Activated T-cell treated with anti-CD3 and anti-CD28 coated beads for 48 hours (primary cell): ENCODE measurements at places on chromosomes 1 and 21.
A peak's percentile ranks its signal among the peaks of the same experiment; 100 is the strongest.

DNA sequence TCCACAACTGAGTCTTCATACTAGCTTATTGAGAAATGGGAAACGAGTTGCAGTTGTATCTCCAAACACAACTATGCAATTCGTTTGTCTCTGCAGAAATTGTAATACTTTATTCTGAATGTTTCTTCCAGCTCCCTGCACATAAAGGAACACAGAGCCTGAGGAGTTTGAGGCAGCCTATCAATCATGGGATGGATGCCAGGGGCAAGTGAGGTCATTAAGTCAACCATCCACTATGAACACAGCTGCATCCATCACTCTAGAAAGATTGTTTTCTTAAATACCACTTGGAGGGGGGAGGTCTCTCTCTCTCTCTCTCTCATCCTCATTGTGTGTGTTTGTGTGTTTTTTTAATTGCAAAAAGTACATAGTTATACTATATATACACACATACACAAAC, 2.9 kb upstream of the PSMB2 start:
- no peak for DNase-seq

- peak; percentile 85 for DNase-seq
Measured at GRCh38 chr1:155856975-155857930, at the start of gene GON4L. TSS of gene GON4L (minus strand) at chr1:155857214. CDS start at chr1:155853780, 3,434 bp downstream.

- DNase-seq = no peak
Measured at GRCh38 chr1:170240409-170240808, 94.7 kb downstream of the NTMT2 start.

GRCh38 chr1:27005648-27006496, 6.8 kb downstream of the TENT5B start:
- no peak for DNase-seq

DNA sequence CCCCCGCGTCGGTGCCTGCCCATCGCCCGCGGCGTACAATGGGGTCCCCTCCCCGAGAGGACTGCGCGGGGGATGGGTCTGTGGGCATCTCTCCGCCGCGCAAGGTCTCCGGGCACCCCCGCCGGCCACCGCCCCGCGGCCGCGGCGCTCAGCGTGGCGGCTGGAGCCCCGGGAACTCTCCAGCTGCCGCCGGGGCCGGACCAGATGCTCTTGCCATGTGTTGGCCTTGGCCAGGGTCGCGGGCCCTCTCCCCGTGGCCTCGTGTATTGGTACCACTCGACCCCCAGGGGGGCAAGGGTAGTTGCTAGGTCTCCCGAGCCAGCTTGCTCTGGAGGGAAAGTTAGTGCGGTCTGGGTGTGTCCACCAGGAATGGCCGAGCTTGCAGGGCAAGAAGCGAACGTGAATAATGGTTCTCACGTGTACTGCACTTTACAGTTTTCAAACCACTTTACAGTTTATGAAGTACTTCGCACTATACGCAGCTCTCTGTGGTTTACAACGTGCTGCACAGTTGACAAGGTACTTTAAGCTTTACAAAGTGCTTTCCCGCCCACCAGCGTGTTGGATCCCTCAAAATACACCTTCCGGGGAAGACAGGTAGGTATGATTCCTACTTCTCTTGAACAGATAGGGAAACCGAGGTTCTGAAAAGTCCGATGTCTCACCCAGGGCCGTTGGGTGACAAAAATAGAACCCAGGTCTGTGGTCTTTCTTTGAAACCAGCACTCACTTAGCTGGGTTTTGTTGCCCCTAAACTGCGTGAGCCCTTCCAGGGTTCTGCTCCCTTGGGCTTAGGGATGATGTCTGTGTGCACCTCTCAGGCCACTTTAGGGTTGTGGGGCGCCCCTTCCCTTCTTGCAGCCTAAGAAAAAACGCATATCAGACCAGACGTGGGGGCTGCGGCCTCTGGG, 1.2 kb downstream of the EPHB2 start:
- no peak for DNase-seq

DNA sequence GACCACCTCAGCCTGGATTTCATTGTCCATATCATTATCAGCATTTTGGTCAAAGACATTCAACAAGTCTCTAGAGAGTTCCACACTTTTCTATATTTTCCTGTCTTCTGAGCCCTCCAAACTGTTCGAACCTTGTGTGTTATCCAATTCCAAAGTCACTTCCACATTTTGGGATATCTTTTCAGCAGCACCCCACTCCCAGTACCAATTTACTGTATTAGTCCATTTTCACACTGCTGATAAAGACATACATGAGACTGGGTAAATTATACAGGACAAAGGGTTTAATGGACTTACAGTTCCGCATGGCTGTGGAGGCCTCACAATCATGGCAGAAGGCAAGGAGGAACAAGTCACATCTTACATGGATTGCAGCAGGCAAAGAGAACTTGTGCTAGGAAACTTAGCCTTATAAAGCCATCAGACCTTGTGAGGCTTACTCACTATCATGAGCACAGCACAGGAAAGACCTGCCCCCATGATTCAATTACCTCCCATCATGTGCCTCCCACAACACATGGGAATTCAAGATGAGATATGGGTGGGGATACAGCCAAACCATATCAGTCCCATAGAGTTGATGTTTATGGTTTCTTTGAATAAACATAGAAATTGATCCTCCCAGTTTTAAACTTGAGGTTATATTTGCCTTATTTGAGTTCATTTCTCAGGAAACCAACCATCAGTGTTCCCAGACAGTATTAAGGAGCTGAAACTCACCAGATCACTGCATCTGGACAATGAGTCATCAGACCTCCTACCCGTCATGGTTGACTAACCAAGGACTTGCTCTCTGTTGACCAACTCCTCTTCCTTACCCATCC, 322.7 kb upstream of the DUSP10 start:
- DNase-seq = no peak

- no peak for DNase-seq
Measured at GRCh38 chr1:191240925-191241324, 763.3 kb upstream of the BRINP3 start.

DNA sequence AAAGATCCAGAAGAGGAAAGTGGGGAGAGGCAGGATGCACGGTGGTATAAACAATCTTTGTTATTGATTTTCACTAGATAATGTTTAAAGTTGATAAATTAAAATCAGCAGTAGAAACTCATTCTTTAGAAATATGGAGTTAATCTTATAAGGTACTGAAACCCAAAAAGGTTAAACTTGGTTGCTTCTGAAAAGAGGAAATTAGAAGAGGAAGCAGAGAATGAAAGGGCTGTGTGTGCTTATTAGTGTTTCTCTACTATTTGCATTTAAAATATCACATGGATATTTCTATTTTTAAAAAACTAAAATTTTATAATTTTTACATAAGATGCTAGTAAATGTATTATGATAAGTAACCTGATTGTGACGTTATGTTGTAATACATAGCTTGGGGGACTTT, 24.4 kb downstream of the C1orf141 start:
- no peak for DNase-seq

DNA sequence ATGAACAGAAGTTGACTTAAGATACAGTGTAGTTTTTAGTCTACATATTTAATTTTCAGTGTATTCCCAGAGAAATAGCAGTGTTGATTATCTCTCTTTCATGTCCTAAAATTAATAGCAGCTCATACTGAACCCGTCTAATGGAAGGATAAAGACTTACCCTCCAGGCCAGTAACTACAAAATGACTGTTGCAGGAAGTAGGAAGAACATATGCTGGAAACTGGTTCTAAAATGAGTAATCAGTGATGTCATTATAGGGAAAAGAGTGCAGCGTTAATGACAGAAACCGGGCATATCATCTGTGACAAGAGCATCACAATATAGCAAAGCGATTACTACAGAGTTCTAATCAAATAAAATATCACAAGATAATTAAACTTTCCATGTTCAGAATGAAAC, 385.5 kb downstream of the SMYD3 start:
- DNase-seq = no peak

DNA sequence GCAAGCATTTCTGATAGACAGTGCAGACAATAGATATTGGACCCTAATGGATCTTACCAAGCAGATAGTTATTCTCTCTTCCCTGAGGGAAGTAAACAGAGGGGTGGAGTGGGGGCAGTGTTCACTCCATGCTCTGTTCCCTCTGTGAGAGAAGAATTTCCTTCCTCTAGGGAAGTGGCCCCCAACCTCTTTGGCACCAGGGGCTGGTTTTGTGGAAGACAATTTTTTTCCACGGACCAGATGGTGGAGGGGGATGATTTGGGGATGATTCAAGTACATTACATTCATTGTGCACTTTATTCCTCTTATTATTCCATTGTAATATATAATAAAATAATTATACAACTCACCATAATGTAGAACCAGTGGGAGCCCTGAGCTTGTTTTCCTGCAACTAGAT, 459.9 kb downstream of the ADGRL2 start:
- DNase-seq = no peak

GRCh38 chr1:204726478-204726877, 40.9 kb upstream of the LRRN2 start:
- no peak for DNase-seq

DNA sequence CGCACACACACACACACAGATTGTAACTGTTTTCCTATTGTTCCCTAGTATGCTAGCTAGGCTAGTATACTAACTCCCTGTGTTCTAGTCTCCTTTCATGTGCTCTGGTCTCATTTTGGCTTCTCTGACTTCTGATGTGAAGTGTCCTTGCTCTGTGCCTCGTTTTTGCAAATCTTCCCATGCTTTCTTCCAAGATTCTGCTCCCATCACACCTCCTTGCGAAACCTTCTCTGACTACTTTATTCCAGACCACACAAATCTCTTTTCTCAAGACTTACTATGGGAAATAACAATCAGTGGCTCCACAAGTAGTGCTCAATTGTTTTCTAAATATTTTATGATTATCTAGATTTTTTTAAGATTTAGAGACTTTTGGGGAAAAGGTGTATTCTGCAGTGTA, 10.3 kb downstream of the PRRX1 start:
- DNase-seq = no peak

DNA sequence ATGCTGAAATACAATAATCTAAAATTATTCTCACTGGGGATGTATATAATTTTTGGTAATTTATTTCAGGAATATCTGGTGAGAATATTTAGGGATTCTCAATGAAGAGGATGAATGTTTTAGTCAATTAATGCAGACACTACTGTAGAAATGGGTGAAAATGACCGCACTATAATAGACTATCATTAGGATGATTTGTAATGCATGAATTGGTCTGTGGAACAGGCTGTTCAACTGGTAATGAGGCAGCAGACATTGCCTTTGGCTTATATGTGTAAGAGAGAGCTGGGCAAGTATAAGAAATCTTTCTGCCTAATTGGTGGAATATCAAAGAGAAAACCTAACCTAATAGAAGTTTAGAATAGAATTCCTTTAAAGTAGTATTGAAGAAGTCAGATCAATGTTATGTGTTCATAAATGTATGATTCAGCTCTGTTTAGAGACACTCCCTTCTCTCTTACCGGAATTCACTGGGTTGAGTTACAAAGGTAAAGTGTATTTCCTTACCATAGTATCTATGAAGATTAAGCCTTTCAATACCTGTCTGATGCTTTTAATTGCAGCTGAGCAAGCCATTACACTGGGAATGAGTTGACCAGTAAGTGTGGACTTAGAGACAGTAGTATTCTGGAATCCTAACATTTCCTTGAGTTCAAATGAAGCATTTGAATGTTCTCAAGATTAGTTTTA, 274.5 kb downstream of the S1PR1 start:
- DNase-seq = no peak

- no peak for DNase-seq
Measured at GRCh38 chr1:106603616-106604015, 452.9 kb upstream of the PRMT6 start.

GRCh38 chr1:30798389-30799232, 41.0 kb upstream of the LAPTM5 start:
- no peak for DNase-seq

DNA sequence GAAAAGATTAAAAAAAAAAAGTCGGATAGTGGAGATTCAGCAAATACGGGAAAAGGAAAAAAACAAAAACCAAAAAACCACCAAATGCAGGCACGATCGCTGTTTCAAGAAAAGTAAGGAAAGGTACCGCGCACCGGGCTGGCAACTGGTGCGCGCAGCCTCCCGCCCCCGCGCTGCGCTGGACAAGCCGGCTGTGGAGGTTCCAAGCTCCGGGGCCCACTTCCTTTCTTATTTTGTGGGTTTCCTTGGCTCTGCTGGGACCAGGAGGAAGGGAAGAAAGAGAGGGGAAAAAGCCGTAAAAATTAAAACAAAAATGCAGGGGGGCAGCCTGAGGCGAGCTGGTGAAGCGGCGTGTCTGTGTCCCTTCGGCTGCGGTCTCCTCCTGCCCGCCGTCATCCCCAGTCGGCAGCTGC, 233 bp downstream of the ADAMTS5 start:
- no peak for DNase-seq

- no peak for DNase-seq
Measured at GRCh38 chr1:208724079-208724478, 479.9 kb upstream of the PLXNA2 start.

- no peak for DNase-seq
Measured at GRCh38 chr1:6206520-6206855, 569 bp downstream of the RNF207 start.

GRCh38 chr1:12454406-12455391, 163.3 kb downstream of the DHRS3 start:
- no peak for DNase-seq

GRCh38 chr1:39733161-39733560, 5.5 kb upstream of the PPIE start:
- DNase-seq = no peak

- no peak for DNase-seq
Measured at GRCh38 chr1:110320168-110320518, 19.0 kb upstream of the RBM15 start.

- no peak for DNase-seq
Measured at GRCh38 chr1:31961536-31961935, 23.4 kb upstream of the PTP4A2 start.

- DNase-seq = no peak
Measured at GRCh38 chr1:68815632-68816031, 318.8 kb upstream of the DEPDC1 start.
